Large intestine (tissue), 12 donors: ENCODE measurements at places on chromosomes 7 and 10. TPM values are rescaled to one million over a fixed set of nuclear protein-coding genes. Genes with fewer than 3 reads are reported as not detected.

Gene KCND2
- 2.5 TPM for polyA plus RNA-seq

Gene PLAC9
- 17.8 TPM for polyA plus RNA-seq

Gene CALN1
- 0.09 TPM for polyA plus RNA-seq

Gene C10orf95
- polyA plus RNA-seq = 4.2 TPM

Gene ATAD1
- 35.9 TPM for polyA plus RNA-seq

Gene MET
- 10.6 TPM for polyA plus RNA-seq

Gene CLCN1
- polyA plus RNA-seq = 1.6 TPM

Gene CALHM3
- polyA plus RNA-seq = 0.13 TPM

Gene HYAL4
- not detected for polyA plus RNA-seq

Gene LIPN
- not detected for polyA plus RNA-seq

Gene C10orf53
- 0.03 TPM for polyA plus RNA-seq

Gene RPEL1
- 0.09 TPM for polyA plus RNA-seq

Gene TYW1B
- polyA plus RNA-seq = 7.1 TPM

Gene NODAL
- 0.33 TPM for polyA plus RNA-seq

Gene HKDC1
- 91.5 TPM for polyA plus RNA-seq

Gene SEMA3E
- polyA plus RNA-seq = 0.82 TPM

Gene GNAT3
- polyA plus RNA-seq = 0.57 TPM

Gene SFRP4
- 0.79 TPM for polyA plus RNA-seq

Gene ZNF503
- polyA plus RNA-seq = 17.8 TPM

Gene STRIP2
- polyA plus RNA-seq = 2.0 TPM

Gene CALCR
- 0.34 TPM for polyA plus RNA-seq

Gene GRM8
- polyA plus RNA-seq = 0.04 TPM
